ENCODE measurements at places on chromosomes 5 and 9. TPM values are rescaled to one million over a fixed set of nuclear protein-coding genes. Genes with fewer than 3 reads are reported as not detected.

OLFML2A gene
- 7.1 TPM for total RNA-seq

ADAMTS19 gene
- not detected for total RNA-seq

DNA sequence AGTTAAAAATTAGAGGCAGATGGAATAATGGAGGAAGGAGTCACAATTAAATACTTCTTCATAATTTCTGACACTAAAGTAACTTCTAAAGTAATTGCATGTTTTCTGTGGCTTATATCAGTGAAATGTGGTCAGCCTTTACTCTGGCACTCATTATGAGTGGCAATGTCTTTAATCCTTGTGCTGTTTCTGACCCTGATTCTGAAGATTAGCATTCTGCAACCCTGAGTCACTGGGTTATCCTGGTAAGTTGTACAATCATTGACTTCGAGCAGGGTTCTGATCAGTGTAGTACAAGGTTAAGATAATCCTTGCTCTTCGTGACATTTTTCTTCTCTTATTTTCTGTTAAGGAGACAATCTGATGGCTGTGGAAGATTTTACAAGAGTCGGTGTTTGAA is 379.4 kb upstream of the RORB start:
- DNase-seq = no peak

GRCh38 chr5:58149746-58150145 is 310.1 kb downstream of the PLK2 start:
- DNase-seq = no peak

DNA sequence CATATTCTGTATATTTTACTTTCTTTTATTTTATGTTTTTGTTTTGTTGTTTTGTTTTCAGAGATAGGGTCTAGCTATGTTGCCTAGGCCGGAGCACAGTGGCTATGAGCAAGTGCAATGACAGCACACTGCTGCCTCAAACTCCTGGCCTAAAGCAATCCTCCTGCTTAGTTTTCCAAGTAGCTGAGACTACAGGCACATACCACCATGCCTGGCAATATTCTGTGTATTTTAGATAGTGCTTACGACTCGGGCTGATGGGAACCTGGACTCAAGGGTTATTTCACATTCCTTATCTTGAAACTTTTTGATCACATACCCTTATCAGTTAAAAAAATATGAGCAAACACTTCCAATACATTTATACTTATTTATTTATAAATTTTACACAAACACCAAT is 119.0 kb upstream of the STARD4 start:
- DNase-seq = no peak

GRCh38 chr5:80822640-80823039 is 137.5 kb upstream of the RASGRF2 start:
- DNase-seq = no peak

DNA sequence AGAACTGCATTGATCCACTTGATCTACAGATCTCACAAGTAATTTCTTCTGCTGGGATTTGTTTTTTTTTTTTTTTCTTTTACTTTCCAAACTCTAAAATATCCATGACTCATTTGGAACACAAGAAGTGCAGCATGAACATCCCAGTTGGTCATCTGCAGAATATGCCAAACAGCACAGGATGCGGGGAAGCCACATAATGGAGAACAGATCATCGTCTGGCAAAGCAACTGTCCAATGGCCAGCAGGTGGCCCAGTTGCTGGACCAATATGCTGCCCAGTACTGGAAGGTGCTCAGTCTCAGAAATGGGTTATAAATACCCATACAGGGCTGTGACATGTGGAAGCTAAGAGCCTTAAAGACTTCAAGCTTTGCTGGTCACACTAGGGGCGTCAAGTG is 221.3 kb upstream of the TAS2R1 start:
- DNase-seq = no peak

Measured in psoas muscle (tissue), 8 donors.